Urinary bladder (tissue), 4 donors: ENCODE measurements at places on chromosomes 12 and 14.
A peak's percentile ranks its signal among the peaks of the same experiment; 100 is the strongest.

DNA sequence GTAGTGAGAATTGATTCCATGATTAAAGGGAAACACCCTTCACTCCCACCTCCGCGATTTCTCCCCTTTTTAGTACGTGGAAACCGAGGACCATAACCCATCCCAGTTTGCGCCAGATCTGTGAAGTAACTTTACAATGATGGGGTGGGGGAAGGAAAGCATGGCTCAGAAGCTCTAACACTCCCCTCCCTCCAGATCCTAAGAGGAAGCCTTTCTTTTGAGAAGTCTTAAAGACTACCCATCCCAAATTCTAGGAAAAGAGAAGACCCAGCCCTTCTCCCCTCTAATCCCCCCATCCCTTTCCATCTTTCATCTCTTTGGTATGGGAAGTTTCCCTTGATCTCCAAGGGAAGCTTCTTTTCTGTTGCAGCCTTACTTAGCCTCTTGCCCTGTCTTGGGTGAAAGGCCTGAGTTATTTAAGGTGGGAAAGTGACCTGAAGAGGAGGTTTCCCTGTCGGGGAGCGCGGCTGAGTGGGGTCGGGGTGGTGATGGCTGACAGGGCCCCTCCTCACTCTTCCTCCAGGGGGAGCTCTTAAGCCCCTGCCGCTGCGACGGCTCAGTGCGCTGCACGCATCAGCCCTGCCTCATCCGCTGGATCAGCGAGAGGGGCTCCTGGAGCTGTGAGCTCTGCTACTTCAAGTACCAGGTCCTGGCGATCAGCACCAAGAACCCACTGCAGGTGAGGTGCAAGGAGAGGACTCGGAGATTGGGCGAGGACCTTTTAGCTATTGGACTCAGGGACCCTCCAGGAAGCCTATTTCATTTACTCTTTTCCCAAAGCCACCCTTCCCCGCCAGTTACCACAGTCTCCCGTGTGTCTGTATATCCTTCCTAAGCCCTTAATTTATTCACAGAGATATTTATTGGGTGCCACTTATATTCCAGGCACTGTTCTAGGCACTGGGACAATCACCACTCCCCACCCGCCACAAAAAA lies 1.8 kb downstream of the MARCHF9 start:
- DNase-seq = no peak

DNA sequence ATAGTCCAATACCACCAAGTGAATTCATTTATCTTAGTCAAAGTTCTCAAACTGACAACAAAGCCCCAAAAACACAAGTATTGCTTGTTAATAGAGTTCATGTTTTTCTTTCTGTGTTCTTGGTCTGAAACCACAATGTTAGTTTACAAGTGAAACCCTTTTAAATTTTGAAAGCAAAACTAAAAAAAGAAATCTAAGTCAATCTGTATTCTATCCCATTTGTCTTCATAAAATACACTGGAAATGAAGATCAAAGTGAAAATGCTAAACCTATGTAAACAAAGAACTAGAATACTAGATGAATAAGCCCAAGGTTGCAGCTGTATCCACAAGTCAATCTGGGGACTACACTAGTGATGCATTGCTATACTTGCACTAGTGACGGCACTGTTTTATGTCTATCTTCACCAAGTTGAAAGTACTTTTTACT lies 10.4 kb downstream of the MAP4K5 start:
- DNase-seq = no peak

DNA sequence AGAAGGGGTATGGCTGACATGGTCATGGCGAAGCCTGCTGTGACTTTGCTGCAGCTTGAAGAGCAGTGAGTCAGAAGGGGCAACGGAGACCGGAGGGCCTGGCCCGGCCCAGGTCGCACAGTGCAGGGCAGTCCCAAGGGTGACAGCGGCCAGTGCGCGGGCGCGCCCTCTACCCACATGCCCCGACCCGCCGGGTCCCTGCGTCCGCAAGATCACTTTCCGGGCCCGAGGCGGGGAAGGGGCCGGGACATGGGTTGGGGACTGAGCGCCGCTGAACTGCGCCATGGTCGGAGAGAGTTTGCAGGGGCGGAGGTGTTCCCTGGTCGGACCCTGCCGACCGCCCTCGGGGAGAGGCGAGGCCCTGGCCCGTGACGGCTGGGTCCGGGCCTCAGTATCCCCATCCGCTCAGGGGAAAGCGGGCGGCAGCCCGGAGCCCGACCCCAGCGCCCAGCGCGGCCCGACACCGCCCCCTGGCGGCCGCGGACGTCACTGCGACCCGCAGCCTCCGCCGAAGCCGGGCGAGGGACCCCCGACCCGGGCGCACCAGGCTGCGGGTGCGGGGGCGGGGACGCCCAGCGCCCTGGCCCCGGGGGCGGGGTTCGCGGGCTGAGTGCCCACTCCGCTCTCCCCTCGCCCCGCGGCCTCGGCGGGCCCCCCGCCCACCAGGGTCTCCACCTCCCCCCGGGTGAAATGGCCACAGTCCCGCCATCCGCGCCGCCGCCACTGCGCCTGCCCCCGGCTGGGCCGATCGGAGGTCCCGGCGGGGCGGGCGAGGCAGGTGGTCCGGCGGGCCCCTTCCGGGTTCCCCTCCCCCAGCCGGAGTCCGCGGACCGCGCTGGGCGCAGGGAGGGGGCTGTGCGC lies 7.2 kb upstream of the ANKRD9 start:
- no peak for DNase-seq

- DNase-seq = peak; percentile 94
Observed at GRCh38 chr14:59483819-59484638, at the start of the genes JKAMP and L3HYPDH. TSS of gene JKAMP (plus strand) at chr14:59484517. CDS start at chr14:59484590, 73 bp downstream. TSS of gene L3HYPDH (minus strand) at chr14:59484408. CDS start at chr14:59484316, 92 bp downstream.

GRCh38 chr12:123948401-123948795 lies 24.2 kb downstream of the CCDC92 start:
- no peak for DNase-seq

- no peak for DNase-seq
Observed at GRCh38 chr12:95116341-95116740, 42.9 kb upstream of the NR2C1 start.

DNA sequence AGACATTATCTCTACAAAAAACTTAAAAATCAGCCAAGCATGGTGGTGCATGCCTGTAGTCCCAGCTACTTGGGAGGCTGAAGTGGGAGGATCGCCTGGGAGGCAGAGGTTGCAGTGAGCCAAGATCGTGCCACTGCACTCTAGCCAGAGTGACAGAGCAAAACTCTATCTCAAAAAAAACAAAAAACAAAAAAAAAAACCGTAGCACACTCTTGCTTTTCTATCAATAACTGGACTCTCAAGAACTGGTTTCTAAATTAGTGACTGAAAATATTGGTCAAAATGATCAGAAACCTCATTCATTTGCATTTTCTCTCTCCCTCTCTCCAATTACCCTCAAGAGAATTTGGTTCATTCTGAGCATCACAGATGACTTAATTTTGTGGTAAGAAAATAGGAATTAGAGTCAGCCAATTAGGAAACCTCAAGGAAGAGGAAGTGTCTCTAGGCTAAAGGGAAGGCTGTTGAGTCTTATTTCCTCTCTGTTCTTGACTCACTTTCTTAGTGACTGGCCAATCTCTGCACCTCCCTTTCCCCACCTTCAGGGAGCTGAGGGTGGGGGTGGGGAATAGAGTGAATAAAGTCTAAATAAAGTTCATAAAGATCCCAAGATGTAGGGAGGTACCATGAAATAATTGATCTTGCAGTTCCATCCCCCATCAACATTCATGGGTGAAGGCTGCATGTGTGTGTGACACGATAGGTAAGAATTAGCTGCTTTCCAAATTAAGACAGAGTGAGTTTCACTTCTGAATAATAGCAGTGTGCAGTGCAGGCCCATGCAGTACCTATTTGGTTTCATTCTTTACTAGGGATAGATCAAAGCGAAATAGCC lies 6.8 kb upstream of the PSMA6 start:
- DNase-seq = no peak

DNA sequence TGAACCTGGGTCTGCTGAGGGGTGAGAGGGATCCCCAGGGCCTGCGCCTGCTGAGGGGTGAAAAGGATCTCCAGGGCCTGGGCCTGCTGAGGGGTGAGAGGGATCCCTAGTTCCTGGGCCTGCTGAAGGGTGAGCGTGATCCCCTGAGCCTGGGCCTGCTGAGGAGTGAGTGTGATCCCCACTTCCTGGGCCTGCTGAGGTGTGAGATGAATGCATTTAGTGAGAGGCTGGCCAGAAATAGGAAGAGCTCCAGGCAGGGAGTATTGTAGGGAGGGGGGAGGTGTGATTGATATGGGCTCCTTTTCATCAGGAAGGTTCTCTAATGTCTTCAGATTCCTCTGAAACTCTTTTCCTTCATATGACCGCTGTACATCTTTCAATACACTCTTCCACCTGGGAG lies 43.0 kb downstream of the FAM186A start:
- no peak for DNase-seq

GRCh38 chr12:122226366-122227125 lies 694 bp upstream of the DIABLO start:
- no peak for DNase-seq

GRCh38 chr14:26636561-26636960 lies 38.7 kb upstream of the NOVA1 start:
- DNase-seq = no peak

- no peak for DNase-seq
Observed at GRCh38 chr14:79534703-79535353, 676.5 kb downstream of the DIO2 start.

DNA sequence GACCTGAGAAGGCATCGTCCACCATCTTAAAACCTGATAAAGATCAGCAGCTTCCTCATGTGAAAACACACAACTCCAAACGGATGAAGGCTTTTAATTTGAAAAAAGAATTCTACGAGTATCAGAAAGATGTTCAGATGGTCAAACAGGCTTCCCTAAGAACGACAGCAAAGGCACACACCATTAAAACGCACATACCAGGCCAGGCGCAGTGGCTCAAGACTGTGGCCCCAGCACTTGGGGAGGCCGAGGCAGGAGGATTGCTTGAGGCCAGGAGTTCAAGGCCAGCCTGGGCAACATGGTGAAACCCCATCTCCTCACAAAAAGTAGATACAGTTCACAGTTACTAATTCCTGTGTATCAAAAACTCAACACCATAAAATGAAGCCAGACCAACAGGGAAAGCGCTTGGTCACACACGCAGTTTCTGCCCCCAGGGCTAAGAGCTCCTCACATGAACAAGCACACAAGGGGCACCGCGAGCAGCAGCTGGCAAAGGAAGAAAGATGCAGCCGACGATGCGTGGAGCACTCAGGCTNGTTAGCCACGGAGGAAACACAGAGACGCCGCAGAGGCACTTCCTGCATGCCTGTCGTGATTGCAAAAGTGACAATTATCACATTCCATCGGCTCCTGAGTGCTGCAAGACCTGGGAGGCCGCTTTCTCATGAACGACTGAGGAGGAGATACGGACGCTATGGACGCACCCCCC lies 78.0 kb downstream of the NOC4L start:
- no peak for DNase-seq

GRCh38 chr12:50551866-50552265 lies 47.1 kb downstream of the DIP2B start:
- DNase-seq = no peak
